ENCODE measurements at places on chromosomes 7 and 10.
A peak's percentile ranks its signal among the peaks of the same experiment; 100 is the strongest.

DNA sequence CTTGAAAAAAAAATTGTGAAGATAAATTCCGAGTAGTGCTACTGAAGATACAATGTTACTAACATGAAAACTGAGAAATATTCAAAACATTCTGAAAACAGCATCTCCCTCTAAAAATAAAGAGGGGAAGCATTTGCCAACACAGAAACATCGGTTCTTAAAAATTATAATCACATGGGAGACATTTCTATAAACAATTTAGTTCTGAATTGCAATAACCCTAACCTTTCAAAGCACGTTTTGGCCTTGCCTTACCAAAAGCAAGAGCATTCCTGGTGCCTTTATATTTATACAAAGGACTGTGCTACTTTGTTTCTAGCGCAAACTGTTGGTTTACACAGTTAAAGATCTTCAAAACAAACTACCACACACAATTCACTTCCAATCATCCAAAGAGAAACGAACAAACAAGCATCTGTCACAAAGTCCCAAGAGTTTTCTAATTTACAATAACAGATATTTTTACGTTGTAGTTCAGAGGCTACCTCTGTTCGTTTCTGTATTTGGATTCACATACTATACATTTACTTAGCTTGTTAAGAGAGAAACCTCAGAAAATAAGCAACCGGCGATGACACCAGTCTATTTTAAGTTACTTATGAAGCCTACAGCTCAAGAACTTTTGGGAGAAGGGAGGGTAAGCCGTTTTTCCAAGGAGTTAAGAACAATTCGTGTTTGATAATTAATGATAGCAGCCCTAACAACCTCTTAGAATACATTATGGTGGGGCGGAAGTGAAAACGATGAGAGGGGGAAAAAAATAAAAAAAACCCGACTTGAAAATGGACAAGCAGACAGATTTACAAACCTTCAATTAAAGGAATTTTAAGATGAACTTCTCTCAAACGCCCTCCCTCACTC, 1.3 kb downstream of the ABI1 start:
- DNase-seq, result no peak

- DNase-seq, result peak; percentile 8
Observed at GRCh38 chr10:31949266-31949665, 20.6 kb upstream of the ARHGAP12 start.

DNA sequence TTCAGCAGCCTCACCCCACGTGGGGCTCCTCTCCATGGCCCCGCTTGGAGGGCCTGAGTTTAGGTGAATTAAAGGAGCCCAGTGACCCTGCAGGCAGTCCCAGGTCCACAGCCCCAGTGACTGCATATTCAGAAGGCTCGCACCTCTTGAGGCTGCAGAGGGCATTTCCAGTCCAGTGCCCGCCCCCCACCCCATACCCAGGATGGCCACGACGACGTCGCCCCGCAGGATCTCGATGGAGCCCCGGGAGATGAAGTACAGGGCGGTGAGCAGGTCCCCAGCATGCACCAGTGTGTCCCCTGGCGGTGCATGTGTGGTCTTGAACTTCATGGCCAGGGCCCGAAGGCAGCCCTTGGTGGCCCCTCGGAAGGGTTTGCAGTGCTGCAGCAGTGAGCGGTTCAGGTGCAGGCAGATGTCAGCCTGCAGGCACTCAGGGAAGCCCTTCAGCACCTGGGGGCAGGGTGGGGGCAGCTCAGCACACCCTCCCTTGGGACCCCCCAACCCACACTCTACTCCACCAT, 28.1 kb downstream of the KCNH2 start:
- no peak for DNase-seq

- DNase-seq, result no peak
Observed at GRCh38 chr7:124643311-124643811, 122.2 kb downstream of the GPR37 start.

DNA sequence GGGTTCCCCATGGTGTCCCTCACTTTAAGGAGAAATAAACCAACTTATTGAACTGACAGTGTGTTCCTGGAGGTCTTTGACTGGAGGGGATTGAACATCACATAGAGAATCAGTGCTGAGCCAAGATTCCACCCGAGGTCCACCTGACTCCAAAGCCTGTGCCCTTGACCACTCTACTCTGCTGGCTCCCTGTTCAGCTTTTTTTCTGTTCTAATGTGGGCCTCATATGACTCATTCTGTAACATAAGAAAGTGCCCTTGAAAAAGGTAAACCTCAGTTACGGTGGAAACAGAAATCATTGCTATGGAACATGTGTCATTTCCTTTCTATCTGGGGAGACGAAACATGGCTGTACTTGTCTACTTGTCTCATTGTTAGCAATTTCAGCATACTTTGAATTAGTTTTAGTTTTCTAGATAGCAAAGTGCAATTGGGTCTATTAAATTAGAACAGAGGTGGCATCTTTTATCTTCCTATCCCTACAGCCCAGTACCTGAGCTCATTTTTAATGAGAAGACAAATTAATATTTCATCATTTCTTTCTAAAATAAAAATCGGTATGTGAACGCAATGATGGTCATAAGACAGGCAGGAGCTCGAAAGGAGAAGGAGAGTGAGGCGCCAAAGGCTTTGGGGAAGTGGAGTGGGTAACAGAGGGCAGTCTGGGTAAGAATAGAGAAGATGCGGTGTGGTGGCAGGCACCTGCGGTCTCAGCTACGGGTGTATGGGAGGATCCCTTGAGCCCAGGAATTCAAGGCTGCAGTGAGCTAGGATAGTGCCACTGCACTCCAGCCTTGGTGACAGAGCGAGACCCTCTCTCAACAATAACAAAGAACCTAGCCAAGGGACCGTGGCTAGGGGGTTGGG, 1.5 kb downstream of the GSDME start:
- peak; percentile 82 for DNase-seq

All from activated CD4-positive, alpha-beta T cell treated with anti-CD3 and anti-CD28 coated beads, Interleukin-2, amount 50 U/mL, for 16 hours (primary cell).